ENCODE measurements at places on chromosomes 7 and 10.

DNA sequence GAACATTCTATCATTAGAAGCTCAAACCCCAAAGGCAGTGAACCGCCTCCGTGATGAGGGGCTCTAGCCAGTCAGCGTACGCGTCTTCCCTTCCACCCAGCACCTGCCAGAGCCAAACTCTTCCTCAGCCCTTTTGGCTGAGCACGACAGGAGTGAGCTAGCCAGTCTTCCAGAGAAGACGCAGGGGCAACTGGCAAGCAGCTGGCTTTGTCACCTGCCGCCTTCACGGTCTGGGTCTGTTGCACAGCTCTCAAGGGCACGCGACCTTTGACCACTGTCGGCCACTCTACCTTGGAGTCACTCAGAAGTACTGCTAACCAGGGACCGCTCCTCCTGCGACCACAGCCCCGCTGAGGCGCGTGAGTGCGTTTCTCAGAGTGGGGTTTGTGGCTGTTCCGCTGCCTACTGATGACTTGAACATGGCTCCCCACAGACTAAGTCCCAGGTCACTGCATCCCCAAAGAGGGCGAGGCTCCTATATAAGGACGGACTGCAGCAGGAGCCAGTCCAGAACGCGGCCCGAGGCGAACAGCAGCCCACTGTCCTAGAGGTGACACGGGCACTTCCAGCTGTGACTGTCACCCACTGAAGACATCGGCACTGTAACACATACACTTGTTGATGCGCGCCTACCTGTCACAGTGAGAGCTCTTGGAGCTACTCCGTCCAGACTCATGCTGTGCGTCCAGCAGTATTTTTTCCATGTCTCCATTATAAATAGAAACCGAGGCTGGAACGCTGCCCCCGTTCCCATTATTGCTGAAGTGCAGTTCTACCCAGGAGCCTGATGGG, 8.4 kb downstream of the BNIP3 start:
- no peak for DNase-seq

- DNase-seq: peak; percentile 92
Observed at GRCh38 chr7:149714081-149714909, 59.1 kb downstream of the ZNF467 start.

GRCh38 chr7:2923886-2924574, 79.9 kb upstream of the GNA12 start:
- no peak for DNase-seq

GRCh38 chr7:104627516-104627915, 299.1 kb downstream of the LHFPL3 start:
- peak; percentile 36 for DNase-seq

- DNase-seq: no peak
Observed at GRCh38 chr7:6234384-6234783, 38.0 kb downstream of the CYTH3 start.

DNA sequence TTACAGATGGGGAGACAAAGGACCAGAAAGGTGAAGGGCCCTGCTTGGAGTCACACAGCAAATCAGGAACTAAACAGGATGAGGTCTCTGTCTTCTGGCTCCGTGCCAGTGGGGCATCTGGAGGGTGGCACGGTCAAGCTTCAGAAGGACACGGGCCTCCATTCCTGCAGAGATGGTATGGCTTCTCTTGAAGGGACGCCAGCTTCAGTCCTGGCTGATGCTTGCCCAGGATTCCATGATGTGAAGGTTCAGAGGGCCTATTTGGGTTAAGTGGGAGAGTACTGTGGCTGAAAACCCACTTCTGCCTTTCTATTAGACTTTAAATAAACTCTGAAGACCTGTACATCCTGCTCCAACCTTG, 6.1 kb downstream of the RAMP3 start:
- no peak for DNase-seq

DNA sequence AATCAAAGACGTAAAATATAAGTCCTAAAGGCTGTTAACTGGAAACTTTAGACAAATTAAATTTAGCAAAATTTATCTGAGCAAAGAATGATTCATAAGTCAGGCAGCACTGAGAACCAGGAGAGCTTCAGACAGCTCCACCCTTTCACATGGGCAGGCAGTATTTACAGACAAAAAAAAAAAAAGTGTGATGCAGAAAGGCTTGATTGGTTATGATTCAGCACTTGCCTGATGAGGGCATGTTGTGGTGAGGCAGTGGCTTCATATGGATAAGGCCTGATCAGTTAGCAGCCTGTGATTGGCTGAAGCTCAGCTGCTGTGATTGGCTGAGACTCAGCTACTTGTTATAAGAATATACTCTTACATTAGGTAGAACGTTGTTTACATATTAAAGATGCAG, 495.4 kb upstream of the POM121L12 start:
- no peak for DNase-seq

GRCh38 chr7:75658369-75658768, 80.4 kb downstream of the HIP1 start:
- no peak for DNase-seq

DNA sequence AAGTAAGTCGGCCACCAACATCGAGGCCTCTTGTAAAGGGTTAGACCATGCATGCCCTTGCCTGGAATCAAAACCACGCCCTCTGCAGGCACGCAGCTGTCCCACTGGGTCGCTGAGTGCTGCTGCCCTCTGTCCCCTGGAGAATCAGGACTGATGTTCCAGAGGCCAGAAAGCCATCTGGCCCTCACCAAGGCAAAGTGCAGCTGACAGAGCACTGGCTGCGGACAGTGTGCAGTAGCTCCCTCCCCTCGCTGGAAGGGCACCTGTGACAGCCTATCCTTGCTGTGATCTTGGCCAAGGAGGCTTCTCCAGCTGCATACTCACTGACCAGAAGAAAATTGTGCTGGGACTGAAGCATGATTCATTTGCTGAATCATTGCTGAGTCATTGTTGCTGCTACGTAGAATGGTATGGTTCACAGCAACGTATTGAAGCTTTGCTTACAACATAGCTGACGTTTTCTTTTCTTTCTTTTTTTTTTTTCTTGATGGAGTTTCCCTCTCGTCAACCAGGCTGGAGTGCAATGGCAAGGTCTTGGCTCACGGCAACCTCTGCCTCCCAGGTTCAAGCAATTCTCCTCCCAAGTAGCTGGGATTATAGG, 30.4 kb downstream of the DDC start:
- peak; percentile 96 for DNase-seq

GRCh38 chr10:114593240-114593792, 64.8 kb downstream of the ABLIM1 start:
- no peak for DNase-seq

- DNase-seq: no peak
Observed at GRCh38 chr7:112049555-112050249, 156.5 kb downstream of the DOCK4 start.

DNA sequence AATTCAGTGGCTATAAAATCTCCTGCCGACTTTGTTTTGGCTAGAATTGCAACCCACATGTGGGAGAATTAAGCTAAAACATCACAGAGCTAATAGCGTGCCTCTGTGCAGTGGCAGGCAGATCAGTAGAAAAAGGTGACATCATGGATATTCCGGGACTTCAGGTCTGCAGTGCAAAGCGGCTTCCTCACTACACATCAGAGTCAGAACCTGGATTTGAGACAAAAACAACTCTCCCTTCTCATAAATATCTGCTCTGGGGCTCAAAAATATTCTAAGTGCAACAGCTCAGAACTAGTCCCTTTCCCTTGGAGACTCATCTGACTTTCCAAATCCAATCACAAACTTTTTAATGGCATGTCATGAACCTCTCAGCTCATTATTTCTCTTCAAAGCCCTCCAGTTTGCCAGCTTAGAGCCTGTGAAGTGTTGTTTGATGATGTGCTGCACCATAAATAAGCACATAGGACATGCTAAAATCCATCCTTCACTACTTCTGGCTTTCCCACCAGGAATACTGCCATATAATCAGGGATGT, 337.1 kb downstream of the RNLS start:
- peak; percentile 66 for DNase-seq

DNA sequence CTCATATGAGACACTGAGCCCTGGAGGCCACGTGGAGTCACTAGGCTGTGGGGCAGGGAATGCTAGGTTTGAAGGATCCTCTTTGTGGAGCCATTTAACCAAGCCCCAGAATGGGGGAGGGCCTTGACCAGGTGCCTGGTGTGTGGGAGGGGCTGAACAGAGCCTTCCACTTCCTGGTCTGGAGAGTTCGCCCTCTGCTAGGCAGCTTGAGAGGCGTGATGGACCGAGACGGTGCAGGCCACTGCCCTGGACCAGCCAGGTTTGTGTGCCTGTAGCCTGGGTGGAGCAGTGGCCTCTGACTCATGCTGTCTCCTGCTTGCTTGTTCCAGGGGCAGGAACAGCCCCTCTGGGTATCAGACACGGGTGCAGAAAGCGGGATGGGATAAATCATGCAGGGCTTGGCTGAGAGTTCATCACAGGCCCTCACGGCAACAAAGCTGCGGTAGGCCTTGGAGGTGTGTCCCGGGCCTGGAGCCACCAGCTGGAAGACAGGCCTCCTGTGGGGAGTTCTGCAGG, 27.4 kb downstream of the ADAMTS14 start:
- DNase-seq: peak; percentile 66
